ENCODE measurements at places on chromosomes 2 and 18. TPM values are rescaled to one million over a fixed set of nuclear protein-coding genes. Genes with fewer than 3 reads are reported as not detected.

DNA sequence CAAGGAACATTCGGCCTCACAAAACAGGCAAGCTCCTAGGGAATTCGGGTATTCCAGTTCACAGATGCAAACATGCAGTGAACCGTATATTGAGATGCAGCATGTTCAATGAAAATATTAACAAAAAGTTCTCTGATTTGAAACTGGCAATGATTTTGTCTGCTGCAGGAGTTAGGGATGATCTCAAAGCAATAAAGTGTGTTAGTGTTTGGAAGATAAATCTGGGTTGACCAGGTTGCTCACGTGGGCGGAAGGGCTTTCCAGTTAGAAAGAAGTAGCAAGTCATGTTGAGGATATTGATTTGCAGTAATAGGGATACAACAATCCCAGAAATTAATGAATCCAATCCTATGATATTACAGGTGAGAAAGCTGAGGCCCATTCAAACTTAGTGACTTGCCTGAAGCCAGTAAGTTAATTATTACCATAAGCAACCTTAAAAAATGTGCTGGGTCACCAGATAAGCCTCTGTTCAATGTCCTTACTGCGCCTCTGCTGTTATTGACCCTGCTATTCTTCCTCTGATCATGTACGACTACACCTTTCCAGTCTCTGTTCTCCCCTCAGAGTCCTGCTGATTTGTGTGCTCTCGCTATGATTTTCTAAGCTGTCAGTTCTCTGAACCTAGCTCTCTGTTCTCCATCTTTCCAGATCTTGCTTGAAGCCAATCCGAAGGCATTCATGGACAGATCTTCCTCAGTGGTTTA lies 370.8 kb downstream of the DSEL start:
- DNase-seq = no peak

Gene ZBTB7C
- 15.1 TPM for total RNA-seq

GRCh38 chr2:64267699-64268098 lies 123.5 kb upstream of the PELI1 start:
- DNase-seq = no peak

Gene SERPINB3
- not detected for total RNA-seq

GRCh38 chr2:152426801-152427200 lies 91.8 kb downstream of the FMNL2 start:
- no peak for DNase-seq

DNA sequence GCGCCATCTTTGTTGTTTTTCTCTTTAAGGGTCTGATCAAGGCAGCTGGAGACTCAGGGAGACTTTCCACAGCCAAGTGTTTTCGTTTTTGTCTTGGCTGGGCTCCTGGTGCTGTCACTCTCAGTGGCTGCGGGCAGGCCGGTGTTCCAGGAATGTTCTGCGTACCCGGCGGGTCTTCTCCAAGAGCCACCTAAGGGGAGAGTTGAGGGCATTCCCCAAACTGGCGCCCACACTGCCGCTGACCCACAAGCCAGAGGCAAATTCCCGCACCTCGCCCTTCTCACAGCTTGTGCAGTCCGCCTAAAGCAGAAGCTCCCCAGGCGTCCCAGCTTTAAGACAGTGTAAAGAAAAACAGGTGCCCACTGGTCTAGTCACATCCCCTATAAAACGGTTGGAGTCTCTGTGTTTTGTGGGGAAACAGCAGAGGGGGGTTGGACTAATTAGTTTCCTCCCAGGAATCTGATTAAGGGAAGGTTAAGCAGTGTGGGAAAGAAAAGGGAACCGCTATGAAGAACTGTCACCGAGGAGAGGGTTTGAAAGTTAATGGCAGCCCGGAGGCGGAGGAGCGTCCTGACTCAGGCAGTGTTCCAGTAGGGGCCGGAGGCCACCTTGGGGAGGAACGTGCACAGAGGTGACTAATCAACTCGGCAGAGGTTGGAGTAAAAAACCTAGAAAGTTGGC lies 224.5 kb downstream of the SLC4A3 start:
- no peak for DNase-seq
